ENCODE measurements at places on chromosomes 6 and 20.

DNA sequence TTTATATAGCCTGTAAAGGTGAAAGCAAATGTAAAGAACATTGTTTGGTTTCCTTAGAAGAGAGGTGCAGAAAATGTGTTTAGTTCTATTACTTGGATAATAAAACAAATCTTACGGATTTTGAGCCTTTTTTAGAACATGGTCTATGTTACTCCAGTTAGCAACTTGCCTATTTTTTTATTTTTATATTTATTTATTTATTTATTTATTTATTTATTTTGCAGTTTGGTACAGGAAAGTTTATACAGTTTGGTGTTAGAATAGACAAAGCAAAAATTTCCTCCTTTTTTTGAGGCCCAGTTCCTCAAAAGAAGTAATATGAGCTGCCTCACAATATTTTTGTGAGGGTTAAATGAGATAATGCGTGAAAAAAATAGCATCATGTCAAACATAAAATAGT is 41.6 kb upstream of the EEF1E1 start:
- no peak for DNase-seq

- DNase-seq = no peak
These were observed 295.8 kb downstream of the PREX1 start for GRCh38 chr20:48532028-48532427.

GRCh38 chr20:36498386-36499179 is 42.7 kb upstream of the MYL9 start:
- no peak for DNase-seq

- DNase-seq = no peak
These were observed 80.2 kb downstream of the CAP2 start for GRCh38 chr6:17473554-17473953.

- DNase-seq = peak; percentile 51
These were observed 188.3 kb upstream of the GMDS start for GRCh38 chr6:2433711-2434110.

- no peak for DNase-seq
These were observed 296.9 kb downstream of the PLCB1 start for GRCh38 chr20:8428988-8429387.

DNA sequence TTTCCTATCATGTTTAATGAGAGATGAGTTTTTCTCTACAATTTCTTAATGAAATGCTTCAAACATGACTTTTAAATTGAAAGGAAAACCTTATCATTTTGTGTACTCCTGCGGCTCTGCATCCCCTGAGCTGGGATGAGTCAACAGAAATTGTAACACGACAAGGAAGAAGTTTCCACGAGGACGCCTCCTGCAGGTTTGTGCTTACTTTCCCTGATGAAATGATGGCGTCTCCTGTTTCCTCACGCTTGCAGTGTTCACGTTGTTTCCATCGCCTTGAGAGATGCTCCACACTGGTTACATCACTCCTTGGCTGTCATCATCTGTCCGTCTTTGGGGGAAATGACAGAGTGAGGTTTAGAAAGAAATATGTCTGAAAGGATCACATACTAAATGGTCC is 233.7 kb upstream of the ZFP64 start:
- DNase-seq = no peak

GRCh38 chr20:14996883-14997672 is 659.7 kb upstream of the FLRT3 start:
- DNase-seq = no peak

GRCh38 chr6:165636402-165637048 is 26.5 kb downstream of the PDE10A start:
- no peak for DNase-seq

- DNase-seq = no peak
These were observed 877.5 kb downstream of the TFAP2A start for GRCh38 chr6:9537381-9537780.

DNA sequence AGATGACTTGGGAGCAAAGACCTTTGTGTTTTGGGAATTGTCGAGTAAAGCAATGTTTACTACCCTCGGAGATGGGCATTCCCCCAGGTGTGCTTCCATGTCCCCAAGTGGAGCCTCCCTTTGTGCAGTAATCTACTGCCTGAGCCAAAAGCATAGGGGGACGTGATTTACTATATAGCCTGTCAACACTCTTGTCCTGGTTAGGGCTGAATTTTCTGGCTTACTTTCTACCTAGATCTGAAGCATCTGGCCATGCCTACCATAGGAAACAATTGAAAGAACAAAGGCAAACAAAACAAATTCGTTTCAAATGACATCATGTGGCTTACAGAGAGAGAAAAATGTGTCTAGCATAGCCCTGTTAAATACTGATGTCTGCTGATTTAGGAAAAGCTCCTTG is 350.6 kb downstream of the SAMD5 start:
- no peak for DNase-seq

- DNase-seq = no peak
These were observed 112.6 kb upstream of the SLC24A3 start for GRCh38 chr20:19099596-19100545.

DNA sequence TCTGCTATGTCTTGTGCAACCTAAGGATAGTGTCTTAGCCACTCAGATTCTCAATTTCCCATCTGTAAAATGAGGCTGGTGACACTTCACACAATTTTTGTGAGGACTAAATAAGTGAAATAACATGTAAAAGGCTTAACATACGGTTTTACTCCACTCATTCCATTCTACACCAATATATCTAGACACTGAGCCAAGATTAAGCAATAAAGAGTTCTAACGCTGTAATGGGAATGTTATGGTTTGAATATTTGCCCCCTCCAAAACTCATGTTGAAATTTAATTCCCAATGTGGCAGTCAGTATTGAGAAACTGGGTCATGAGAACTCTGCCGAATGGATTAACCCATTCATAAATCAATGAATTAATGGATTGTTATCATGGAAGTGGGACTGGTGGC is 301.0 kb downstream of the HACE1 start:
- DNase-seq = no peak

Data from suppressor macrophage (primary cell).